ENCODE measurements at places on chromosomes 2 and 18.

DNA sequence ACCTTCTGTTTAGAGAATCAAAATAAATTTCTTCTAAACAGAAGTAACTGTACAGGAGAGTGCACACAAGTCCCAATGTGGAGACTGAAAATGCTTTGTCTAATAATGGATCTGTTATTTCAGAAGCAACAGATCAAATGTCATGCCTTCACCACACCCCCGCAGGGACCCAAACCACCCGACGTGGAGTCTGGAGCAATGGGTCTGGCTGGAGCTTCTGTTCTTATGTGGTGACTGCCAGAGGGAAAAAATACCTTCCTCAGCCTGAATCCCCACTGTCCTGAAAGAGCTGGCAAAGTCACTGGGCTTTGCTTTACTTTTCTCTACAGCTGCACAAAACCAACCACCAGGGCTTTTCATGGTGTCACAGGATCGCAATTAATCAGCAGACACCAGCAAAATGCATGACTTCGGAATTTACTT, 119.0 kb upstream of the ZFP36L2 start:
- peak; percentile 56 for DNase-seq

GRCh38 chr2:3062476-3063260, 314.9 kb downstream of the EIPR1 start:
- DNase-seq = no peak

DNA sequence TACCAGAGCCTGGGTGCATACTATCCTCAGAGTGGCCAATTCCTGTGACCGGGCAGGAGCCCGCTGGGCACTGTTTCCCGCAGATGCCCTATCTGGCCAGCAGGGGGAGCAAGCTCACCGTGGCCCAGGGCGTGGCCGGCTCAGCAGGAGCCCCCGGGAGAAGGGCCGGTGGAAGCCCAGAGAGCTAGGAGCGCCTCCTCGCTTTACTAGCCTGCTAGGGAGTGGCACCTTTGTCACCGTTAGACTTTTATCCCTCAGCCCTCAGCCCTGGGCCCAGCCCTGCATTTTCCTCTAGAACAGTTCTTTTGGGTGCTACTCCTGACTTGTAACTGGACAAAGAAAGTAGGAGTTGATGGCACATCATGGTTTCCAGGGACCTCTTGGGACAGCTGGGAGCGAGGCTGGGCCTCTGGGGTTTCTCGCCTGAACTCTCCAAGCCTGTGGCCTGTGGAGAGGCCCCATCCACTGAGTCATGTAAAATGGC, 24.0 kb downstream of the TMEM177 start:
- peak; percentile 83 for DNase-seq

DNA sequence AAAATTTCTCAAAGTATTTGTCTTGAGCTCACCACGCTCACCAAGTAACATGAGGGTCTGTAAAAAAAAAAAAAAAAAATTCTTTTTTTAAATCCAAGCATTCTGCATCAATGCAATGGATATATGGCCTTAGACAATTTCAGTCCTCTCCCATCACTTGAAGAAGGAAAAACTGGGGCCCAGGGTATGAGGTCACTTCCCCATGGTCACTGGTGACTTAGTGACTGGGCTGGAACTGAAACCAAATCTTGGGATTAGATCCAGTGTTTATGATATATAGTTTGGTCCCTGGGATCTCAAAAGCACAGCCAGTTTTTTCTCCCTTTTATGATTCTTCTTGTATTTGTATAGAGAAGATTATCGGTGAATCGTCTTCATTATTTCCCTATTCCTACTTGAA, 477.9 kb upstream of the TNP1 start:
- no peak for DNase-seq

DNA sequence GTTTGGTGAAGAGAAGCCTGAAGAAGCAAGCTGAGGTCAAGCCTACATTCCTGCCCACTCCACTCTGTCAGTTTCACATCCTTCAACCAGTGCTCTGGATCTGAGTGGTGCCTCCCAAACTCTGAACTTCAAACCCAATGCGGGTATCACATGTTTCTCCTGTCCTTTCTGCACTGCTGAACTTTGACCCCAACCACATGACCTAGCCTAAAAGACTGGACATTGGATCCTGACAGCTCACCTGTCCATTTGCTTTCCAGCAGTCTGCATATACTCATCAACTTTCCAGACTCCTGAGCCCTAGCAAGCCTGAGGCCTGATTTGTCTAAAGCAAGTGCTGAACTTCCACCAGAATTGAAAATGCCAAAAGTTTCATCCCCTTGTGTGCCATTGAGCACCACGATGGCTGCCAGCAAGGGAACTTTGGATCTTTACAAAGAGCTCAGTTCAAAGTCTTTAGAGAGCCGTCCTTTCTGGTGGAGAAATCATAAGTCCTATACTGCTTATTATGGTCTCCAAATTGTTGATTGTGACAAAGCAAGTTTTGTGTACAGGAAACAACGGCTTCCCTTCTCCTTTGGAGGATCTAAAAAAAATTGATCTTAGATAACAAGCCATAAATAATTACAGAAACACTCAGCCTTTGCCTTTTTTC, 37.6 kb upstream of the ITGA6 start:
- no peak for DNase-seq

- DNase-seq = peak; percentile 90
These were observed 2.1 kb upstream of the HAAO start for GRCh38 chr2:42794271-42795046.

DNA sequence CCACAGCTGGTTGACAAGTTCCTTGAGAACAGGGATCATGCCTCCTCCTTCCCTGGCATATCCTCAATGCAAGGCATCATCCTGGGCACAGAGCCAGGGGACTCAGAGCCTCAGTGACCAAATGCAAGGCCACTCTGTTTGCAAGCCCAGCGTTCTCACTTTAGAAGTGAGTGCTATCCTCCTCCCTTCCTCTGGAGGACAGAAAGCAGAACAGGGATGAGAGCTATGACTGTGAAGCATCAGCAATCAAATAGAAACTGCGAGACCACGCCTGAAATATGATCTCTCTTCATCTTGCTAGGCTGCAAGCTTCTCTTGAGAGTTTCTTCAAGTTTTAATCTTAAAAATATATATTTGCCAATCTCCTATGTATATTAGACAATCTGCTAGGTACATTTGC, 119.8 kb downstream of the LRATD1 start:
- DNase-seq = no peak
